ENCODE measurements at places on chromosomes 6 and 20.

GRCh38 chr6:132198040-132198439 is 203.2 kb downstream of the MOXD1 start:
- no peak for DNase-seq

- no peak for DNase-seq
These were observed 256.7 kb upstream of the TCF21 start for GRCh38 chr6:133632206-133632605.

DNA sequence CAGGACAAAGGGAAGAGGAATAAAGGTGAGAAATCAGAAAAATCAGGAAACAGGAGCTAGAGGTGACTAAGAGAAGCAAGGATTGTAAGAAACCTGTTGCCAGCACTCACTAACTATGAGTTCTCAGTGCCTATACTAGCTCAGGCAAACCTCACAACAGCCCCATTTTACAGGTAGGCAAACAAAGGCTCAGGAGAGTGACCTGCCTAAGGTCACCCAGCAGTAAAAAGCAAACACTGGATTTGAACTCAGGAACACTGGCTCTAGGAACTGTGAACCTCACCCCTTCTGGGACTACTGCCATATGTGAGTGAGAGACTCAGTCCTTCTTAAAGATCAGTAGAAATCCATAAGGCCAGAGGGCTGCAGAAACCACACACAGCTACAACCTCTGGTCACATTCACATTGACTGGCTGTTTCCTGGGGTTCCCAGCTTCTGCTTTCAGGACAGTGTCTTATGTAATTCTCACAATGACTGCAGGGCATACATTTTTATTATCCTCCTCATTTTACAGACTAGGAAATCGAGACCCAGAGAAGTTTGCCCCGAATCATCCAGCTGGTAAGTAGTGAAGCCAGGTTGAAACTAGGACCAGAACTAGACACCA is 80.7 kb upstream of the MAFB start:
- DNase-seq, result no peak

DNA sequence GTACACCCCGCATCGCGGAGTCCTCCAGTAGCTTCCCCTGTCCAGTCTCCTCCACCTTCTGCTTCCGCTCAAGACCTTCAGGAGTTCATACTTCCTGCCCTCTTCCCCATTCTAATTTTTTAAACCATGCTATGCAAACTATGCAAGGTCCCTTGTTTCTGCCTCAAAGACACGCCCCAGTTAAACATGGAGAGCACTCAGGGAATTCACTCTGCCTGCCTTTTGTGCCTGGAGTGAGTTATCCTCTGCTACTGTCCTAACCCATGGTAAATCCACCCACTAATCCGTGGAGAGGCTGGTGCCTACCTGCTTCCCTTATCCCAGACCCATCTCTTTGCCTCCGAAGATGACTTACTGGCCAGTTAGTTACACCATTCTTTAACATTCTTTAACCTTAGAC is 473.7 kb upstream of the JARID2 start:
- DNase-seq, result no peak

DNA sequence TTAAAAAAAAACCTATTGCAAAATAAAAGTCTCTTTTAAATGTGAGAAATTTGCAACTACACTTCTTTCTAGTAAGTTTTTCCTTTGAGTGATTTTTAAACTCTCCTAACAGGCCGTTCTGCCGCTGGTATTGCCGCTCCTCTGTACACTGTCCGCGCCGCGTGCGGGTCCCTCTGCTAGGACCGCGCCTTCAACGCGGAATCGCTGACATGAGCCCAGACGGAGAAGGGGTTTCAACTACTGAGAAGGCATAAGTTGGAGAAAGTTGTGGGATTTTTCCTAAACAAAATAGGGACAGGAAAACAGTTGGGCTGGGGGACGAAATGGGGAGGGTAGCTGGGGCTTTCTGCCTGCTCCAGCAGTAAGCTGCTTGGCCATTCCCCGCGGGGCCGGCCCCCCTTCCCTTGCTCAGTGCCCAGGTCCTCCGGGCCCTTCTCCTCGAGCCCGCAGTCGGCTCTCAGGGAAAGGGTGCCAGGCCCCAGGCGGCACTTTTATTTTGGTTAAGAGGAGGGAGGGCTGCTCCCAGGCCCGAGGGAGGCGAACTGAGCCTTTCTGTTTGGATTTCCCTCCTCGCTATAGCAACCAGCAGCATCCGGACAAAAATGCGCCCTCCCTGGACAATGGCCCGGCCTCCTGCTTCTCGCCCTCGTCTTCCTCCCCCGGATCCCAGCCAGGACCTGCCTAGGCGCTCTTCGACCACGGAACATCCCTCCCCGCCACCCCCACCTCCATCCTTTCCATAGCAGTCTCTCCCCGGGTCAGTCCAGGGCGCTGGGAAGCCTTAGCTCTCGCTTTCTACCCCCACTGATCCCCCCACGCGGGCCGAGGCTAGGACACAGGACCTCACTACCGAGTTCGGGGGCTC is 6.8 kb upstream of the POU3F2 start:
- DNase-seq, result no peak

GRCh38 chr20:4829514-4830215 is 108.0 kb downstream of the PRND start:
- DNase-seq, result no peak

DNA sequence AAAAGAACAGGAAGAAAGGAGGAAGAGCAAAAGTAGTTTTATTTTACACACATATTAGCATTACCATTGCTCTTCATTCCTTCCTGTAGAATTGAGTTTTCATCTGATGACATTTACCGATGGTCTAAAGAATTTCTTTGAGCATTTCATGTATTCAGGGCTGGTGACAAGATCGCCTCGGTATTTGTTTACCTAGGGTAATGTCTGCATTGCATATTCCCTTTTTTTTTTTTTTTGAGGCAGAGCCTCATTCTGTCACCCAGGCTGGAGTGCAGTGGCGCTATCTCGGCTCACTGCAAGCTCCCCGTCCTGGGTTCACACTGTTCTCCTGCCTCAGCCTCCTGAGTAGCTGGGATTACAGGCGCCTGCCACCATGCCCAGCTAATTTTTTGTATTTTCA is 19.3 kb downstream of the RAB22A start:
- DNase-seq, result no peak
